ENCODE measurements at places on chromosomes 1 and 21. TPM values are rescaled to one million over a fixed set of nuclear protein-coding genes. Genes with fewer than 3 reads are reported as not detected.

The AURKAIP1 gene
- total RNA-seq, result 226 TPM

The FCAMR gene
- total RNA-seq, result not detected

The CFHR1 gene
- not detected for total RNA-seq

The HSD3B1 gene
- total RNA-seq, result not detected

The SPRR2E gene
- not detected for total RNA-seq

The ADAMTSL4 gene
- 3.5 TPM for total RNA-seq

The ZFP69B gene
- total RNA-seq, result 7.2 TPM

The KIAA1614 gene
- 13.8 TPM for total RNA-seq

The RPE65 gene
- total RNA-seq, result not detected

The PCSK9 gene
- total RNA-seq, result not detected

The TMEM269 gene
- total RNA-seq, result 0.42 TPM
